Ascending aorta (tissue), 2 donors: ENCODE measurements at places on chromosomes 16 and 17. TPM values are rescaled to one million over a fixed set of nuclear protein-coding genes. Genes with fewer than 3 reads are reported as not detected.
A peak's percentile ranks its signal among the peaks of the same experiment; 100 is the strongest.

DNA sequence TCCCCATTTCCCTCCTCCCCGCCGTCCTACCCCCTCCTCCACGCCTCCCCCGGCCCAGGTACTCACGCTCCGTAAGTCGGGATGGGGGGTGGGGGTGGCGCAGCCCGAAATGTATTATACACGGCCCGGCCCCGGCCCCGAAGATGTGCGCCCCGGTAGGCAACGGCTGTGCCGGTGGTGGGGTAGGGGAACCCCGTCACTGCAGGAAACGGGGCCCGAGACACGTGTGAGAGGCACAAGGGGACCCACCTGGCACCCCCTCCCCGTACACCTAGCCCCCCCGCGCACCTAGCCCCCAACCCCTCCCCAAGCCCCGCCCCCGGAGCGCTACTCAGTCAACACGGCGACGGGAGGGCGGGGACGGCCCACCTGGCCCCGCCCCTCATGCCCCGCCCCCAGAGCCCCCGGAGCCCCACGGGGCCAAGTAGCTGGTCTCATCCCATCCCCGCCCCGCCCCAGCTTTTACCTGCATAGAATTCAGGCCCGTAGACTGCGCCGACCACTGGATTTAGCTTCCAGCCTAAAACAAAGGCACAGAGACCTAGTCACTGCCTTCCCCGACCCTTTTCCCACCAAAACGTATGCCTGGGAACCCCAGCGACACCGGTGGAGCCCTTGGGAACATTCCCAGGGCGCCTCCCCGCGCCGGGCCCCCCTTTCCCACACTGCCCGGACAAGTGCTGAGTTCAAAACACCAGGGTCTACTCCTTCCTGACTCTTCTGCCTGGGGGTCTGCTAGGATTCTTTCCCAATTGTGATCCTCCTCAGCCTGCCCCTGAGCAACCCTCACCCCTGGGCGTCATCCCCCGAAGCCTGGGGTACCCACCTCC, 22.8 kb downstream of the ENGASE start:
- DNase-seq = no peak
- H3K4me3 ChIP-seq = no peak overlapping the region
- H3K27me3 ChIP-seq = peaks cover 7% of the 10 kb centered on the region

The CTRB2 gene
- not detected for total RNA-seq

The PRCD gene
- total RNA-seq = 0.43 TPM

DNA sequence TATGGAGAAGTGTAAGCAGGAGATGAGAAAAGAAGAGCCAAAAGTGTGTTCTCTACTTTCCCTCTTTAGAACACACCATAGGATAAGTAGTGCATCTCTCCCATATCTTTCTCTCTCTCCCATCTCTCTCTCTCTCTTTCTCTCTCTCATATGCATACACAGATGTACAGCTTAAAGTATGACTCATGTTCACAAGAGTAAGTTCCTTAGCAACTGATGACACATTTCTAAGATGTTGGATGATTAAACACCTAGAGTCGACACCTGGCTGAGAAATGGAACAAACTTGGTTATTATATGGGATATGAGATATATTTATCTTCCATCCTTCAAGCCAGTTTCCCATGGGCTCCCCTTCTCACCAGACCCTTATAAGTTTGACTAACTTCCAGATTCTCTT, 113.5 kb downstream of the TMEM132E start:
- H3K4me3 ChIP-seq = no peak overlapping the region
- H3K36me3 ChIP-seq = no peaks in the 10 kb centered on the region
- no peaks in the 10 kb centered on the region for H3K27me3 ChIP-seq
- no peak overlapping the region for H3K27ac ChIP-seq
- no peaks in the 10 kb centered on the region for H3K4me1 ChIP-seq

DNA sequence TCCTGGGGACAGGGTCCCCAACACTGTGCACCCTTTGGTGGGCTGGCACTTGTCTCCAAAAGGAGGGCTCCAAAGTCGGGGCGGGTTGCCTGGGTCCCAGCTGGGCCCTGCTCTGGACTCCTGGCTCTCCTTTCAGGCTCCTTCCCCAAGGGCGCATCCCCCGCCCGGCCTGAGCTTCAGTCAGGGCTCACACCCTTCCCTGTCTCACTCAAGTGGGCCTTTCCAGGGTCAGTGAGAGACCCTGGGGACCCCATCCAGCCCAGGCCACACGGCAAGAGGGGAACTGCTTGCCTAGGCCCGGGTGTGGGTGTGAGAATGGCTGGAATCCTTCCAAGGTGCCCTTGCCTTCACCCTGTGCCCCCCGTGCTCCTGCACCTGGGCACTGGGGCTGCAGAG, 41.8 kb upstream of the SLC38A10 start:
- peaks cover 24% of the 10 kb centered on the region for H3K4me1 ChIP-seq
- H3K36me3 ChIP-seq = no peaks in the 10 kb centered on the region
- no peaks in the 10 kb centered on the region for H3K27me3 ChIP-seq
- DNase-seq = no peak

GRCh38 chr16:72979974-72980373, 68.0 kb downstream of the ZFHX3 start:
- H3K4me3 ChIP-seq = no peak overlapping the region
- no peak for DNase-seq
- H3K27me3 ChIP-seq = no peaks in the 10 kb centered on the region

DNA sequence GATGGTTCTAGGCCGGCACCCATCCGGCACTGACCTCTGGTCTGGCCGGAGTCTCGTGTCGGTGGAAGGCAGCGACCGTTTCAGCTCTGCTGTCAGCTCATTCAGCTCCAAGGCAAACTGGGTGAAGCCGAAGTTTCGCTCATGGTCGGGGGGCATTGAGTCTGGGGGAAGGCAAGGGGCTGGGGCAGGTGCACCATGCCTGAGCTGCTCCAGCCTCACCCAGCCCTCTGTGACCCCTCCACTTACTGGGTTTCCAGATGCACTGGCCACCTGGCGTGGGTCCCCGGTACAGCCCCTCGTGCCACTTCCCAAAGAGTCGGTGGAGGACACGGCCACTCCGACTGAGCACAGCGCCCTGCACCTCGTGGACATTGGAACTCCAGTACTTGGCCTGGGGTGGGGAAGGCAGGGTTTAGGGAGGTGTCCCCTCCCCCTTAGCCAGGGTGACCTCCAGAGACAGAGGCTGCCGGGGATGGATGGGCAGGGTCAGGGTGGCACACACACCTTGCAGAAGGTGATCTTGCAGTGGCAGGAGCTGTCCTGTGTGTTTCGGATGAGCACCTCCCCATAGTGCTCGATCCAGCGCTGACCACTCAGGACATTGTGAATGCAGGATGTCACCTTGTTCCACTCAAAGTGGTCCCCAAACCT, 12.6 kb downstream of the OSBPL7 start:
- H3K27ac ChIP-seq = no peak overlapping the region
- H3K4me1 ChIP-seq = no peaks in the 10 kb centered on the region
- H3K4me3 ChIP-seq = no peak overlapping the region

- no peak overlapping the region for H3K4me3 ChIP-seq
- peaks cover 6% of the 10 kb centered on the region for H3K4me1 ChIP-seq
- no peak for DNase-seq
- no peaks in the 10 kb centered on the region for H3K27me3 ChIP-seq
Observed at GRCh38 chr16:22213801-22214200, 7.7 kb downstream of the EEF2K start.

GRCh38 chr16:78516006-78516736, 416.7 kb downstream of the WWOX start:
- no peak overlapping the region for H3K27ac ChIP-seq
- no peaks in the 10 kb centered on the region for H3K36me3 ChIP-seq
- no peaks in the 10 kb centered on the region for H3K4me1 ChIP-seq
- H3K4me3 ChIP-seq = no peak overlapping the region

The MSLN gene
- 1.7 TPM for total RNA-seq

The ST6GALNAC1 gene
- total RNA-seq = 3.4 TPM

DNA sequence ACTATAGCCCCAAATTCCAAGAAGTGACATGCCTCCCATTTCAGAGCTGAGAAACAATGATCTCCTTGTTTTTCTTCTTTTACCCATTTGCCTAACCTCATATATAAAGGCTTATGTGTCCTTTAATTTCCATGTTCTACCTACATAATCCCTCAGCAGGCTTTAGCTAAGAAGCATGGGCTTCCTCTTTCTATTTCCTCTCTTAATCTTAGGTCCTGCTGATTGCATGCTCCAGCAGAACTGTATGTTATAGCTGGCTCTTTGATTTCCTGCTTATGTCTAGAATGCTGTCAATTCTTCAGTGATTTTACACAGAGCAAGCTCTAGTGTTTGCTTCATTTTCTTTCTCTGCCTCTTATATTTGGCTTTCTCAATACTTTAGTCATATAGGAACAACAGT, 151.7 kb upstream of the COX10 start:
- H3K27me3 ChIP-seq = no peaks in the 10 kb centered on the region
- no peak overlapping the region for H3K27ac ChIP-seq
- no peaks in the 10 kb centered on the region for H3K36me3 ChIP-seq
- H3K4me1 ChIP-seq = no peaks in the 10 kb centered on the region

The TBC1D3I gene
- total RNA-seq = not detected

GRCh38 chr16:74627506-74628220, 20.7 kb upstream of the GLG1 start:
- no peak overlapping the region for H3K4me3 ChIP-seq
- no peak for DNase-seq
- no peaks in the 10 kb centered on the region for H3K27me3 ChIP-seq

The USP6 gene
- total RNA-seq = 0.11 TPM

The CHST4 gene
- total RNA-seq = not detected

The ITGB4 gene
- total RNA-seq = 152 TPM

DNA sequence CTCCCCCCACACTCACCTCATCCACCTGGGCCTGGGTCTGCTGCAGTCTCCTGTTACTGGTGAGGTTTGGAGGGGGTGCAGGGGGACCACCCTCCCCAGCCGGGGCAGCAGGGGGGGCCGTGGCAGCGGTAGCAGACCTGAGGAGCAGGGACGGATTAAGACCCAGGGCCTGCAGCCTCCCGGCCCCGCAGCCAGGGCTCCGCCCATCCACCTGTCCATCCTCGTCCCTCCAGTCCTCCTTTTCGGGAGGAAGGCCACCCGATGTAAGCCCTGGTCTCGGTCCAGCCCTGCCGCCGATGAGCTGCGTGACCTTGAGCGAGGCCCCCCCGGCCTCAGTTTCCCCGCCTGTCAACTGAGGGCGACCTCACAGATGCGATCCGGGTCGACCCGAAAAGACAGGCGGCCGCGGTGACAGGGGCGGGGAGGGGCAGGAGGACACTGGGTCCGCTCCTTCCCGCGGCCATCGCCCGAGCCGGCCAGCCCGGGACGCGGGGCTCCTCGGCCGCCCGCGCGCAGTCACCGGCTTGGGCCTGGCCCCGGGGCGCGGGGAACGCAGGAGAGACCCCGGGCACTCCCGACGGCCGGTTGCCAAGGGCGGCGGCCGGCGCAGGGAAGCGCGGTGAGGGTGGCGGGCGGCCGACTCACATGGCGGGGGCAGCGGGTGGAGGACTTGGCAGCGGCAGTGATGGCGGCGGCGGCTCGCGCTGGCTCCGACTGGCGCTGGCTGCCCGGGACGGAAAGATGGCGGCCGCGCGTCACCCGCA, at the start of gene VAMP2:
TSS of gene VAMP2 (minus strand) at position 716 of the 764 bp plus-strand sequence. CDS start at position 647, 69 bp downstream.
- peaks cover 23% of the 10 kb centered on the region for H3K36me3 ChIP-seq
- H3K4me1 ChIP-seq = peaks cover 21% of the 10 kb centered on the region
- no peaks in the 10 kb centered on the region for H3K27me3 ChIP-seq
- H3K27ac ChIP-seq = peak within 1 kb of the TSS; percentile 99
- DNase-seq = no peak
- peak within 1 kb of the TSS; percentile 91 for H3K4me3 ChIP-seq

DNA sequence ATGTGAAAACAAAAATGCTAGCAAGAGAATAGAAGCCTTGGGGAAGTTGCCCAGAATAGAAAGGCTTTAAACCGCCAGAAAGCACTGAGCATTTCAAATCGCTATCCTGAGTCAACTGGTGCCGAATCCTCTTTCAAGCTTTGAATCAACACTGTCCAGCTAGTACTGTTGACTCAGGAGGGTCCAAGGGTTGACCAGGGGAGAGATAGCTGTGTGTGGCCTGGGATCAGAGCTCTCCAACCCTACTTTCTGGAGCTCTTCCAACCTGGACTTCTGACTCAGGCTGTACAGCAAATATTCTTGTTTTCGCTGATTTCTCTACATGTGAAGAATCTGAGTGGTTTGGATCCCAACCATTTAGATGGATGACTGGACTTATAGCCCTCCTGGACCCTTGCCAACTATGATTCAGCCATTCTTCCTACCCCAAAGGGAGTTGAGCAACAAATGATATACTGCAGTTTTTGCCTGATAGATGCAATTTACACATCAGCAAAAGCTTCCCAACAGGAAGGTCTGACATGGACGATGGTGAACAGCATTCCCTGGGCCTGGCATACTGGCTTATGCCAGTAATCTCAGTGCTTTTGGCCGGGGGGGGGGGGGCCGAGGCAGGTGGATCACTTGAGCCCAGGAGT, 154.0 kb upstream of the SDK2 start:
- peaks cover 16% of the 10 kb centered on the region for H3K4me1 ChIP-seq
- DNase-seq = no peak
- H3K36me3 ChIP-seq = no peaks in the 10 kb centered on the region
- H3K27ac ChIP-seq = peak overlapping the region; percentile 44

GRCh38 chr17:55410722-55411462, 10.7 kb downstream of the MMD start:
- DNase-seq = no peak
- H3K27me3 ChIP-seq = no peaks in the 10 kb centered on the region
- H3K36me3 ChIP-seq = peaks cover 23% of the 10 kb centered on the region
- H3K27ac ChIP-seq = no peak overlapping the region
- no peaks in the 10 kb centered on the region for H3K4me1 ChIP-seq

- peak overlapping the region; percentile 44 for H3K27ac ChIP-seq
- H3K4me3 ChIP-seq = peak overlapping the region; percentile 78
- H3K4me1 ChIP-seq = no peaks in the 10 kb centered on the region
- H3K36me3 ChIP-seq = peaks cover 32% of the 10 kb centered on the region
- no peaks in the 10 kb centered on the region for H3K27me3 ChIP-seq
- DNase-seq = no peak
Observed at GRCh38 chr16:55508271-55508921, 476 bp upstream of the LPCAT2 start.

DNA sequence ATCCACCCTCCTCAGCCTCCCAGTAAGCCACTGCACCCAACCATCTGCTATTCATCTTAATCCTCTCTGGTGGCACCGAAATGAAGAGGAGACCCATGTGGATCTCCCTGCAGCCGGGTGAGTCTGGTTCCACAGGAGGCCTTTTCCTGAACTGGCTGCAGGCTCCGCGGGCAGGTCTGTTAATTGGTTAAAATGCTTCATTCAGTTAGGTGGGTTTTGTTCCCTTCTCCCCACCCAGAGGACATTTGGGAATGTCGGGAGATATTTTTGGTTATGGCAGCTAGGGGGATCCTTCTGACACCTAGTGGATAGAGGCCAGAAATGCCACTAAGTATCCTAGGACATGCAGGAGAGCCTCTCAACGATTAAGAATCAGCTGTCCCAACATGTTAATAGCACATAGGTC, 16.7 kb downstream of the C16orf54 start:
- H3K4me1 ChIP-seq = no peaks in the 10 kb centered on the region
- no peak overlapping the region for H3K27ac ChIP-seq

The CALB2 gene
- 0.64 TPM for total RNA-seq

The MARCHF10 gene
- not detected for total RNA-seq

DNA sequence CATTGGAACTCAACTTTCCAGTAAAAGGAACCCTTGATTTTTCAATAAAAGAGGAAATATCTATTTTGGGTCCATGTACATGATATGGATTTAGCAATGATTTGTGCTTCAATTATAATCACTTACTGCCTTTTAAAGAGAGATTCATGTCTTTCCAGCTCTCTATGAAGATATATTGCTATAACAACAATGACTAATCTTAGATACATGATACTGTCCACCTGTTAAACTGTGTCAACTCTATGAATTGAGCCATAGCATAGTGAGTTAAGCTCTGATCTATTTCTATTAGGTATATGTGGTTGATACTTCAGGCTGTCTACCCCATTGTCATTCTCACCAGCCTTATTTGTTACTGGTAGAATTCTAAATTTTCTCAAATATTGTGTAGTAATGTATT, 15.0 kb upstream of the MPHOSPH6 start:
- H3K27ac ChIP-seq = no peak overlapping the region
- H3K36me3 ChIP-seq = no peaks in the 10 kb centered on the region
- H3K4me1 ChIP-seq = no peaks in the 10 kb centered on the region
- H3K4me3 ChIP-seq = no peak overlapping the region
